ENCODE measurements at places on chromosomes 12 and 14. TPM values are rescaled to one million over a fixed set of nuclear protein-coding genes. Genes with fewer than 3 reads are reported as not detected.
A peak's percentile ranks its signal among the peaks of the same experiment; 100 is the strongest.

Gene HOXC12
- total RNA-seq: not detected

Gene ANKS1B
- total RNA-seq: 0.54 TPM

Gene PRIMA1
- total RNA-seq: 1.5 TPM

Gene CD27
- 0.25 TPM for total RNA-seq

Gene CD163L1
- 27.0 TPM for total RNA-seq

Gene C12orf56
- not detected for total RNA-seq

Gene RPGRIP1
- total RNA-seq: not detected

Gene GALNT6
- total RNA-seq: 16.4 TPM

Gene CCDC196
- not detected for total RNA-seq

Gene LBHD2
- not detected for total RNA-seq

Gene TAS2R14
- total RNA-seq: 1.9 TPM

DNA sequence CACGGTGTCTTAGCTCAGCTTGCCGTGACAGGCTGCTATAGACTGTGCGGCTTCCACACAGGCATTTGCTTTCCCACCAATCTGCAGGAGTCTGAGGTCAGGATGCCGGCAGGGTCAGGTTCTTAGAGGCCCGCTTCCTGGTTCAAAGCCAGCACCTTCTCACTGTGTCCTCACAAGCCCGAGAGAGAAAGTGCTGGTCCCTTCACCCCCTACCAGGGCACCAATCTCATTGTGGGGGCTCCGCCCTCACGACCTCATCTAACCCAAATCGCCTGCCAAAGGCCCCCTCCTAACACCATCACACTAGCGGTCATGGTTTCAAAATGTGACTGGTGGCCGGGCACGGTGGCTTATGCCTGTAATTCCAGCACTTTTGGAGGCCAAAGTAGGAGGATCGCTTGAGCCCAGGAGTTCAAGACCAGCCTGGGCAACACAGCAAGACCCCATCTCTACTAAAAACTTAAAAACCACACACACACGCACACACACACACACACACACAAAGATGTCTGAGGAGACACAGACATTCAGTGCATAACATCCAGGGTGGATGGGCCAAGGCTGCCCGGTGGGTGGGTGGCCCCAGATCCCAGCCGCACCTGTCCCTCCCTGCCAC lies 26.8 kb downstream of the MMP17 start:
- no peak for DNase-seq
- no peak overlapping the region for H3K4me3 ChIP-seq
- no peaks in the 10 kb centered on the region for H3K27me3 ChIP-seq
- no peaks in the 10 kb centered on the region for H3K4me1 ChIP-seq
- H3K27ac ChIP-seq: no peak overlapping the region

- H3K4me3 ChIP-seq: no peak overlapping the region
- H3K36me3 ChIP-seq: no peaks in the 10 kb centered on the region
- no peaks in the 10 kb centered on the region for H3K27me3 ChIP-seq
- H3K4me1 ChIP-seq: peaks cover 24% of the 10 kb centered on the region
- DNase-seq: no peak
- H3K27ac ChIP-seq: no peak overlapping the region
These were observed 170.2 kb upstream of the PRICKLE1 start for GRCh38 chr12:42759622-42760273.

DNA sequence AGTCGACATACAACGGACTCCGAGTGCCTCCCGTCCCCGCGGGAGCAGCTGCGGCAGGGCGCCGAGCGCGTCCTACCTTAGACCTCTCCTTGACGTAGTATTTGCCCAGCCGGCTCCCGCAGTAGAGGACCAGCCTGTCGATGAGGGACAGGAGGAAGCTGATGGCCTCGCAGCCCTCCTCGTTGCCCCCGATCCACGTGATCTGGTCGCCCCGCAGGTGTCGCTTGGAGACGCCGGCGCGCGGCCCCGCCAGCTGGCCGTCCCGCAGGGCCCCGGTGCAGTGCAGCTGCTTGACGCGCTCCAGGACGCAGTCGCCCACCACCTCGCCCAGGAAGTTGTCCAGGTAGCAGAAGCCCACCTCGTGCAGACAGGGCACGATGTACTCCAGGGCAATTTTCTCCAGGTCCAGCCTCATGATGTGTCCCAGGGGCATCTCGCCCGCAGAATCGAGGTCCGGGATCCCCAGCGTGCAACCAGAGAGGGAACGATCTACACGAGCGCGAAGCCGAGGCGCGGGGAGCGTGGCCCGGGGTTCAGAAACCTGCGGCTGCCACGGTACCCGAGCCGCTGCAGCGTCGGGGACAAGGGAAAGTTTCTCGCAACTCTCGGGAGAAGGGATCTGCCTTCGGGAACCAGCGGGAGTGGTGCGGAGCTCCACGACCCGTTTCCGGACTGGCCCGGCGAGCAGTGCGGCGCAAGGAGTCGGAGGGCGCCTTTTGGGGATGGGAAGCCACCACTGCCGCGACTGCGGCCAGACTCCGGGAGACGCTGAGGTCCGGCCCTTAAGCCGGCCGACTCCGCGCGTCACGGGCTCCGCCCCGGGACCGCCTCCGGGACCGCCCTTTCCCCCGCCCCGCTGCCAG lies at the start of gene EGLN3:
TSS of gene EGLN3 (minus strand) at position 755 of the 863 bp plus-strand sequence. CDS start at position 433, 322 bp downstream.
- peak within 1 kb of the TSS; percentile 64 for H3K4me3 ChIP-seq
- H3K27me3 ChIP-seq: no peaks in the 10 kb centered on the region
- no peaks in the 10 kb centered on the region for H3K36me3 ChIP-seq
- H3K4me1 ChIP-seq: peaks cover 28% of the 10 kb centered on the region

- peaks cover 9% of the 10 kb centered on the region for H3K4me1 ChIP-seq
- H3K4me3 ChIP-seq: no peak overlapping the region
These were observed 8.2 kb downstream of the TESC start for GRCh38 chr12:117090816-117091711.

- H3K36me3 ChIP-seq: no peaks in the 10 kb centered on the region
- H3K27ac ChIP-seq: no peak overlapping the region
- H3K27me3 ChIP-seq: no peaks in the 10 kb centered on the region
- DNase-seq: no peak
- H3K4me1 ChIP-seq: no peaks in the 10 kb centered on the region
These were observed 389.9 kb downstream of the PDZRN4 start for GRCh38 chr12:41577995-41578394.

DNA sequence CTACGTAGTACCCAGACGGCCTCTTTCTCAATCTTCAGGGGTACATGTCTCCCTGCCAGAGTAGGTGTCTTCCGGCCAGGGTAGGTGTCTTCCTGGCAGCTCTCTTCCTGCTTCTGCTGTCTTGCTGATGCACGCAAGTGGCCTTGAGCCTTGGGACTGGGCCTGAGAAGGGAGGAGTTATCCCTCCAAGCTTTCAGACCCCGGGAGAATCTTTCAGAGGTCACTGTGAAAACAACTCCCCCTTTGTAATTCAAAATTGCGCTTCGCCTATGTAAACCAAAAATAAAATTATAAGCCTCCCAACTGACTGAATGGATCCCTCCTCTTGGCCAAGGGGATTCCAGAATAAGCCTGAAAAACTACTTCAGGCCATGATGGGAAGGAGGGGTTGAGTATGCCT lies 87.3 kb upstream of the NUDT4 start:
- H3K27ac ChIP-seq: no peak overlapping the region
- no peaks in the 10 kb centered on the region for H3K27me3 ChIP-seq
- H3K36me3 ChIP-seq: no peaks in the 10 kb centered on the region

DNA sequence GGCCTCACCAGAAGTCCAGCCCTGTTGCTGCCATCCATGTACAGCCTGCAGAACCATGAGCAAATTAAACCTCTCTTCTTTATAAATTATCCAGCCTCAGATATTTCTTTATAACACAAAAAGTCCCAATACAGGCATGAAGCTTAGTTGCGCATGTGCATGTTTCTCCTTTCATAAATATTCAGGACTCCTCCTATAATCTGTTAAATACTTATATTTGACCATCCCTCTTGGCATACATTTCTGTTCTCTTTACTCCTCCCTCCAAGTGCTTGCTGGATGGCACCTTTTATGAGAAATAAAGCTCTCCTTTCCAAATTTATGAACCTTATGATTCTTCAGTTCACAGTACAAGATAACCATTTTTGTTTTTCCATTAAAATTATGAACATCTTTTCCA lies 20.5 kb downstream of the DAAM1 start:
- no peaks in the 10 kb centered on the region for H3K27me3 ChIP-seq
- H3K4me1 ChIP-seq: peaks cover 6% of the 10 kb centered on the region
- no peak for DNase-seq
- no peak overlapping the region for H3K4me3 ChIP-seq
- no peaks in the 10 kb centered on the region for H3K36me3 ChIP-seq

DNA sequence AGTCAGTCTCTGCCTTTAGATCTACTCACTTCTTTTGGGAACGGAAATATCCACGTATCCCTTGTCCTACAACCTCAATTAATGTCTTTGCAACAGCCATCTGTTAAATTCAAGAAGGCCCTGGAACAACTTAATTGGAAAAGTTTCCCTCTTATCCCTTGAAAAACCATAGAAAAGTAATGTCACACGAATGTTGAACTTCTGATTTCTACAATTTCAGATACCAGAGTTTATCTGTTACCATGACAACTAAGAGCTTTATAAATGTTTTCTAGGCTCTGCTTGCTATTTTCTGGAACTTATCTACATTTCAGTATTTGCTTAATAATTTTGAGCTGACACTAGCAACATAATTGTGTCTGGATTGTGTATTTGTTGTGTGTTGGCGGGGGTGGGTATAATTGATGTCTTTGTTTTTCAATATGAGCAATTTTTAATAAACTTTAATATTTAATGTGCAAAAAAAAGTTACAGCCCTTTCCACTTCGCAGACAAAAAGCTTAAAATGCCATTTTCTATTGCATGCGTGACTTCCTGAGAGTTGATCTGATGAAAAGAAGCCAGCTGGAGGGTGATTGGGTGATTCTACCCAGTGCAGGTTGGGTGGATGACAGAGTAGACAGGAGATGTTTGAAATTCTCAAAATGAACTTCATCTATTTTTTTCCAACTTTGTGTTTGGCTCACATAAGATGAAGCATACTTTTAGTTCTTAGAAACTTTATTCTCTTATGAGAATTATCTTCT lies 11.8 kb upstream of the EDDM3A start:
- H3K36me3 ChIP-seq: no peaks in the 10 kb centered on the region
- peaks cover 8% of the 10 kb centered on the region for H3K27me3 ChIP-seq
- no peaks in the 10 kb centered on the region for H3K4me1 ChIP-seq
- H3K4me3 ChIP-seq: no peak overlapping the region
- no peak overlapping the region for H3K27ac ChIP-seq

DNA sequence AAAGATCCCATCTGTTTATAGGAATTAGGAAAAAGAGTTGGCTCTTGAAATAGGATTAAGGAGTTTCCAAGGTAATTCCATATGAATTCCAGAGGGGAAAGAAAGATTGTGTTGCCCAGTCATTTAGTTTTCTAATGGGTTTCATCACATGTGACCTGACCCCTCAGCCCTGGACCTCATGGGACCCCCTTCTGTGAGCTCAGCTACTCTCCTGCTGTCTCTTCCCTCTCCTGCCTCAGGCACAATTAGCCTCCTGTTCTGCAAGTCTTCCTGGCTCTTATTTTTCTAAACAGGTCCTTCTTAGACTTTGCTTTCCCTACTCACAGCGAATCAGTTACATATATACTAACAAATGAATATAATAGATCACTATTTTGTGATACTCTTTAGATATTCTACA lies 237.7 kb downstream of the TRHDE start:
- H3K36me3 ChIP-seq: no peaks in the 10 kb centered on the region
- no peaks in the 10 kb centered on the region for H3K27me3 ChIP-seq
- no peaks in the 10 kb centered on the region for H3K4me1 ChIP-seq
- no peak overlapping the region for H3K4me3 ChIP-seq

DNA sequence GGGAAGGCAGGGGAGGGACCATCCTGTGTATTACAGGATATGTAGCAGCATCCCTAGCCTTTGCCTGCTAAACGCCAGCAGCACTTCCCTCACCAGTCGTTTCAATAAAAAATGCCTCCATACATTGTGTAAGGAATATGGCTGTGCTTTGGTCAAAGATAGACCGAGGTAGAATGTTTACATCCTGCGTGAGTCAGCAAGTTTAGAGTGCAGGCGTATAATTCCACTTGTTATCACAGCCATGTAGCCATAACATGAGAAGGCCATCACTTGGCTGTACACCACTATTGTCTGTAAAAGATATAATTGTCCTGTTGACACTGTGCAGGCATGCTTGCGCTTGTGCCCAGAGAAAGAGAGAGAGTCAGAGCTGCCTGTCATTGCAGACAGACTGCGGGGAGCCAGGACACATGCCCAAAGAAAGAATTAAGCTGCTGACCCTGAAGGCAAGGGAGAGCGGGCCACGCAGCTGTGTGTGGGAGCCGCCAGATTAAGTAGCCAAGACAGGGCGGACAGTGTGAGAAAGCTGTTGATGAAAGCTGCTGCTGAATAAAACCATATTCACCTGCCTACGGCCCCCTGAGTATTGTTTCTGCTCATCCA lies 68.4 kb downstream of the CRACR2A start:
- DNase-seq: no peak
- no peaks in the 10 kb centered on the region for H3K4me1 ChIP-seq
- H3K27ac ChIP-seq: no peak overlapping the region
- H3K4me3 ChIP-seq: no peak overlapping the region
- no peaks in the 10 kb centered on the region for H3K27me3 ChIP-seq

All from HCT116 (cell line).